WTC11 (cell line): ENCODE measurements at places on chromosomes 7 and 10. TPM values are rescaled to one million over a fixed set of nuclear protein-coding genes. Genes with fewer than 3 reads are reported as not detected.

DNA sequence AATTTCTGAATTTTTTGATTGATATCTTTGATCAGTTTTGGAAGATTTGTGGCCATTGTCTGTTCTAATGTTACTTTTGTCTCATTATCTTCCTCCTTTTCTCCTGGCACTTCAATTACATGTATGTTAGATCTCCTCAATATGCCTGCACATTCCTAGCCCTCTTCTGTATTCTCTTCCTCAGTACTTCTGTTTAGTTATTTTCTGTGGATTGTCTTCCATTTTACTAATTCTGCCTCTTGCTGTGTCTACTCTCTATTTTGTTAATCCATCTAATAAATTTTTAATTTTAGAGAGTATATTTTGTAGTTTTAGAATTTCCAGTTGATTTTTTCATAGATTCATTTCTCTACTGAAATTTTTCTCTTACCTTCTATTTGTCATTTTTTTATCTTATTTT is 137.1 kb downstream of the INSYN2A start:
- DNase-seq, result no peak

DNA sequence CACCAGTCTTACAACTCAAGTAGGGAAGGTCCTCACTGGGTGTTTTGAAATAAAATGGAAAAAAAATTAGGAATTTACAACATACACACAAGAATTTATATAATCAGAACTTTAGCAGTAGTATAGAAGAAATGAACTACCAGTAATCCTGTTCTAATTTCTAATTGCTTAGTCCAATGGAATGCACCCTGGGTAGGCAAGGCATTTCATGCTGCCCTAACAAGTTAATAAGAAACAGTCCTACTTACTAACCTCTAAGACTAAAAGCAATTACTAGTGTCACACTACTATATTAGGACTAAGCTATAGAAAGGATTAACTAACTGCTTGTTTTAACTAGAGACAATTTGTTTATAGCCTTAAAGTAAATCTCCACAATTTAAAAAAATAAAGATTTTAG is 158.1 kb downstream of the BTAF1 start:
- no peak for DNase-seq

GRCh38 chr7:604884-605531 is 85.4 kb upstream of the PDGFA start:
- no peak for DNase-seq

DNA sequence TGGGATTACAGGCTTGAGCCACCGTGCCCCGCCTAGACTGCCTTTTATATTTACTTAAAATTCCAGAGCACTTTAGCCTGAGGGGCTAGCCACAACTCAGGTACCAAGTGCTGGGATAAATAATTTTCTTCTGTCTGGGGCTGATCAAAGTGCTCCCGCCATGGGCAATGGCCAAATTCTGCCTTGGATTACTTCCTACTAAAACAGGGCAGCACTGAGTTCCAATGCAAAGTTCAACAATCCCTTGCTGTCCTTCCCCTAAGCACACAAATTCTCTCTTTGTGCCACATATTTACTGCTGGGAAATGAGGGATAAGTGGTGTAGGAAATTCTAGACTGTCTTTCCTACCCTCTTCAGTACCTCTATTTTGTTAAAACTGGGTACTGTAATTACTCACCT is 34.4 kb upstream of the ZNF92 start:
- no peak for DNase-seq

DNA sequence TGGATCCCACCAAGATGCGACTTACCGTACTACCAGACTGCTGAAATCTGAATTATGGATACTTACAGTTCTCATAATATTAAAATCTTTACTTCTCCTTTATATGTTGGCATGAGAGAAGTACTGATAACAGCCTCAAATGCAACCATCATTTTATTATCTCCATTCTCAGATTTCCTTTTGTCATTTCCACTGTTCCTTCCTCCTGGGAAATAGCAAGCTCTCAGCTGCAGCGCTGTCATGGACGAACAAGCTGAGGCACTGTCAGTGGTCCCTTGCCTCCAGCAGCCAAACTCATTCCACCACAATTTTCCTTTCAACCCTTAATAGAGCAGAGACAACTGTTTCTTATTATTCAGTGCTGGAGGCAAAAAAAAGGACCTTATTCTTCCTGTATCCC is 478.4 kb downstream of the ARL4A start:
- DNase-seq, result no peak

DNA sequence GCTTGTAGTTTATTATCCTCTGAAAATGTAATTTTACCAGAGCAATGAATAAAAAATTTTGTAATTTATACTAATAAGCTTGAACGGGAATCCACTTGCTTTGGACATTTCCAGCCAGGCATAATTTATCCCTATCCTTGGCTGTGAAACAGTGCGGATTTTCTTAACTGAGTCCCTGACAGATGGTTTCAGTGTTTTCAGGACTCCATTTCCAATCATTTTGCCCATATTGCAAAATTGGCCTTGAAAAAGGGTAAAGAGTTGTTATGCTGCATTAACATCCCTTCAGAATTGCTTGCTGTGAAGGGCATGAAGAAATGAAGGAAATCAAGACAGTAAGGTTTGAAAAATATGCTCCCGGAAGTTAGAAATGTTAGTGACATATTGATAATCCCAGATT is 57.7 kb downstream of the NXPH1 start:
- DNase-seq, result no peak

GRCh38 chr10:22316286-22317075 is at the start of gene COMMD3:
TSS of gene COMMD3 (plus strand) at chr10:22316388. CDS start at chr10:22316418, 30 bp downstream.
- peak; percentile 81 for DNase-seq

DNA sequence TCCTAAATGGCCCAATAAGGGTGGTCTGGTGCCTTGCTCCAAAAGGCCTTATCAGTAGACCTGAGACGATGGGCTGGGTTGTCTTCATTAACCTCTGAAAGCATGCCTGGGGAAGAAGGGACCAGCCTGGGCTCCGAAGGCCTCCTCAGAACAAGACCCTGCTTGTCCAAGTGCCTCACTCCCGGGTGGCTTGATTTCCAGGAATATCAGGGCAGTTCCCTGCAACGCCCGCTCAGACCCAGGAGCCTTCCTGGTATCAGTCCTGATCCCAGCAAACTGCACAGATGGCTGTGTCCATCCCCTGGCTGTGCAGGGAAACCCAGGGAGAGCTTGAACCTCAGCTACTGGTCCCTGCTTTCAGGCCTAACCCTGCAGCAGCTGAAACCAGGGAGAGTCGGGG is 49.9 kb upstream of the CUX1 start:
- DNase-seq, result no peak

- DNase-seq, result no peak
These were observed 65.8 kb downstream of the CDK13 start for GRCh38 chr7:40015790-40016296.

GRCh38 chr10:83518779-83519178 is 620.5 kb upstream of the GHITM start:
- no peak for DNase-seq

DNA sequence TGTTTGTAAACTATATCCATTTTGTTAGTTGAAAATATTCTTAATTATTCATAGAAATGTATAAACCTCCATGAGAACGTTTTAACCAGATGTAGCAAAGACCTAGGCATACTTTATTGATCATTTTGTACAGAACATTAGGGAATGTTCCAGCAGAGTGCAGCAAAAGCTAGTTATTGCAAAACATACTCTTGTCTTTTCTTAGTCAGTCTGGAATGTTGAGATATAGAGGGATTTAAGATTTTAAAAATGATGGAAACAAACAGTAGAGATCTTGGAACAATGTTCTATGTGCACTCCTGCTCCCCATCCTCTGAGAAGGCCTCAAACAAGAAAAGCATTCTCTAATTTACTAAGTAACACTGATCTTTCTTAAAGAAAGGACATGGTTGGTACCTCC is 292.1 kb downstream of the BBS9 start:
- DNase-seq, result no peak

GRCh38 chr7:105199386-105199785 is 185.4 kb downstream of the KMT2E start:
- no peak for DNase-seq

DNA sequence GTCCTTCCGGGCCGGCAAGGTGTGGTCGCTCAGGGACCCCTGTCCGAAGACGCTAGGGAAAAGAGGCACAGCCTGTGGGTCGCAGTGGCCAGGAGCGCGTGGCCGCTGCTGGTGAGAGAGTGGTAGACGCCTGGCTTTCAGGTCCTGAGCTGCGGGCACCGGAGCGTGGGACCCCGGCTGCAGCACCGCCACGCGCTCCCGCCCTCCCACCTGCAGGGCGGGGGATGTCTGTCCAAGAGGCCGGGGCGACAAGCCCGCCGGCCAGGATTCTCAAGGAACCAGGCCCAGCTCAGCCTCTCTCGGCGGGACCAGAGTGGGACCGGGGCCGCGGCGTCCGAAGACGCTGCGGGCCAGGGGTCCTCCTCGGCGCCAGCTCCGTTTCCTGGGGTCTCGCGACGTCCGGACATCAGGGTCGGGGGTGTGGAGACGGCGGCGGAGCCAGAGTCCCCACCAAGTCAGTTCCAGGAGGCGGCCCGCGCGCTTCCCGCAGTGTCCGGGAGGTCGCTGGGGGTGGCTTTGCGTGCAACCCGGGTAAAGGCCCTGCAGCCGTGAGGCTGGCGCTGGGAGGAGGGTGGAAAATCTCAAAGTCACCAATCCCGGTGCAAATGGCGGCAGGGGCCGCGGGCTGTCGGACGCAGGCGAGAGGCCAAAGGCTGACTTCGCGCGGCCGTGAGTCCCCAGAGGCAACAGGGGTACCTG is 5.5 kb downstream of the ZNF503 start:
- DNase-seq, result peak; percentile 38

- DNase-seq, result no peak
These were observed 65.0 kb downstream of the VSTM4 start for GRCh38 chr10:49050366-49050765.

GRCh38 chr10:48996329-48996728 is 56.7 kb upstream of the LRRC18 start:
- no peak for DNase-seq

DNA sequence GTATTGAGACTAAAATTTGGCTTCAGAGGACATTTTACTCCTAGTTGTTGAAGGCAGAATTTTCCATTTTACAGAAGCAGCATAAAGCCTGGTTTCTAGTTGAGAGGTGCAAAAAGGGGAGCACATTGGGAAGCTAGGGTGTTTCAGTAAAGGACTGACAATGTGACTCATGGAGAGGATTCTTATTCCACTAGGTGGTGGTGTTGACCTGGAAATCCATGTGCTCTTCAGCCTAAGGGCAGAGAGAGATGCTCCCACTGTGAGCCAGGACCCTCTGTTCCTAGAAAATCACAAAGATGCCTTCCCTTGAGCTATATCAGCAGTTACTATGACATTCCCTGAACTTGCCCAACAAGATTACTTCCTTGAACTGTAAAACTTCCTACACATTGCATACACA is 687.8 kb downstream of the IPMK start:
- peak; percentile 36 for DNase-seq

GRCh38 chr7:28435732-28436378 is 23.5 kb downstream of the CREB5 start:
- no peak for DNase-seq

GRCh38 chr7:131504157-131504899 is 52.1 kb downstream of the PODXL start:
- DNase-seq, result no peak

DNA sequence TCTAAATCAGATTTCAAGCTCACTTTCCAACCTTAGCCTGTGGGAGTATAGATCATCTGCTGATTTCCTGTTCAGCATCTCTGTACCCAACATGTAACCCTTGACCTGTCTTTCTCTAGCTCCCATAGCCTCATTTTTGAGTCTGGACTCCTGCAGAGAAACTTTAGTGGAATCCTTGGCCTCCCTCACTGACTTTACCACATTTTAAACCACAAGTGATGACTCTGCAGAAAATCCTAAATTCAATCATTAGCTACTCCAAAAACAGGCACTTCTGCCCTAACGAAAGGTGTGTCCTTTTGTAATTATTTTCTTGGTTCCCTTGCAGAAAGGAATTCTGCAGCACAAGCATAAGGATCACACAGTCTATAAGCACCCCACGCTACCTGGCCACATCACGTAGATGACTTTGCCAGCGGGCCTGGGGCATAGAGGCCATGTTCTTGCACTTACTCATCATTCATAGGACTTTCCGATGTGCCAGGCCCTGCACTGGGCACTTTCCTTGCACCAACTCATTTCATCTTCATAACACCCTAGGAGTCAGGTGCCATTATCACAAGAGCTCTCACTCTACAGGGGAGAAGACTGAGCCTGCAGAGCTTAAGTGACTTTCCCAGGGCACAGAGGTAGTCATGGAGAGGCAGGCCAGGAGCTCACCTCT is 57.2 kb upstream of the OPALIN start:
- no peak for DNase-seq

- DNase-seq, result no peak
These were observed 87.3 kb downstream of the C10orf105 start for GRCh38 chr10:71632200-71632820.

DNA sequence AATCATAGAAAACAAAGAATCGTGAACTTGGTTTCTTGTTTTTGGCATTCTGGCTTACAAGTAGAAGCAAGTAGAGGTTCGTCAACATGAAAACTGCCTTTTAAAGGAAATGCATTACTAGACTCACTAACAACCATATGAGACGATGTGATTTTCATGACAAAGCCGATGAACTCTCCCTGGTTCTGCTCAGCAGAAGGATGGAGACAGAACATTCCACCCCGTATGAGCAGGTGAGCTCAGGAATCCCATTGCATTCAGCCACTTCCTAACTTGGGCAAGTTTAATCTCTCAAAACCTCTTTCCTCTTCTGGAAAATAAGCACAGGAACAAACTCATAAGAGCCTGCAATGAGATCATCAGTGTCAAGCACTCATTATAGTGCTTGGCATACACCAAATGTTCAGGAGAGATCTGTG is 57.4 kb upstream of the SVIL start:
- DNase-seq, result no peak

GRCh38 chr10:86758189-86759072 is 2.0 kb downstream of the BMPR1A start:
- no peak for DNase-seq

The DIP2C gene
- total RNA-seq, result 10.9 to 11.0 TPM (median 11.0 TPM) in 3 replicates

The NAT16 gene
- total RNA-seq, result 0.32 to 0.62 TPM (median 0.39 TPM) in 3 replicates

The PEX1 gene
- 24.1 to 25.4 TPM (median 24.9 TPM) in 3 replicates for total RNA-seq

The CFAP43 gene
- 0.42 to 0.69 TPM (median 0.44 TPM) in 3 replicates for total RNA-seq

The GUSB gene
- total RNA-seq, result 40.8 to 45.4 TPM (median 42.3 TPM) in 3 replicates

The GRM3 gene
- 0.87 to 1.5 TPM (median 0.94 TPM) in 3 replicates for total RNA-seq

The CNPY1 gene
- total RNA-seq, result 0.09 TPM in 2 of 3 replicates, not detected in the other

The MSS51 gene
- 2.9 to 3.1 TPM (median 3.0 TPM) in 3 replicates for total RNA-seq

The ANXA11 gene
- 67.5 to 83.3 TPM (median 80.1 TPM) in 3 replicates for total RNA-seq

The SERPINE1 gene
- 1.1 to 2.6 TPM (median 2.2 TPM) in 3 replicates for total RNA-seq

The HOXA1 gene
- not detected in 3 replicates for total RNA-seq
